ENCODE measurements at places on chromosomes 5 and 9.

DNA sequence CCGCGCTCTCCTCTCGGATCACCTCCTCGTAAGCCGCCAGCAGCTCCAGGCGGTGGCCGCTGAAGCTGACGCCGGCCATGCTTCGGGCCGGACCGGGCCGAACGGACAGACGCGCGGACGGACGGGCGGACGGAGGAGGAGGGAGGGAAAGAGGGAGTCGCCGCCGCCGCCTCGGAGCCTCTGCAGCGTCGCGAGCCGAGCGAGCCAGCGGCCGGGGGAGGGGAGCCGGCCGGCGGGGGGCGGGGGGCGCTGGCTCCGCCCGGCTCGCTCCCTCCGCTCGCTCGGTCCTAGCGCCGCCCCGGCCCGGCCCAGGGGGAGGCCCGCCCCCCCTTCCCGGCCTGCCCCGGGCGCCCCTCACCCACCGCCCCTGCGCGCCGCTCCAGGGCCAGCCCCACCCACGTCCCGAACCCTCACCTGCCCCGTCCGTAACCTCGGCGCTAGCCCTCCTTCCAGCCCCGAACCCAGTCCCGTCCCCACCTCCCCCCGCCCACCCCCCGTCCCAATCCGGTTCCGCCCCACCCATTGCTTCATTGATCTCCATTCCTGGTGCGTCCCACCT lies at the start of gene DBN1:
DBN1 (minus strand) TSS at position 192 of the 559 bp plus-strand sequence; CDS start at position 79, 113 bp downstream.
- DNase-seq: no peak

- DNase-seq: no peak
Observed at GRCh38 chr5:127959152-127959764, 124.3 kb upstream of the SLC12A2 start.

DNA sequence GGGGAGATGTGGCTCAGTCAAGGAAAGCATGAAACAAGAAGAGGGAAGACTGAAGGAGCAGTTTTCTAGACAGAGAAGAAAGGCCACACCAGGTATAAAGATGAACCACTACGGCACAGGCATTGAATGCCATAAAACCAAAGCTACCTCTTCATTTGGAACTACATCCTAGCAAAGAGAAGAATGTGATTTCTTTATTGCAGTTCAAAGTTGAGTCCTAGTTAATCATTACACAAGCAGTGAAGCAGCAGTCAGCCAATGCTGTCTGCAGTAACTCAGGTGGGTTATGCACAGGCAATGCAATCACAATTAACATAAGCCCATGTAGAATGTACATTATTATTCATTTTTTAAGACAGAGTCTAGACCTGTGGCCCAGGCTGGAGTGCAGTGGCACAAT lies 21.7 kb upstream of the PCAT7 start:
- no peak for DNase-seq

DNA sequence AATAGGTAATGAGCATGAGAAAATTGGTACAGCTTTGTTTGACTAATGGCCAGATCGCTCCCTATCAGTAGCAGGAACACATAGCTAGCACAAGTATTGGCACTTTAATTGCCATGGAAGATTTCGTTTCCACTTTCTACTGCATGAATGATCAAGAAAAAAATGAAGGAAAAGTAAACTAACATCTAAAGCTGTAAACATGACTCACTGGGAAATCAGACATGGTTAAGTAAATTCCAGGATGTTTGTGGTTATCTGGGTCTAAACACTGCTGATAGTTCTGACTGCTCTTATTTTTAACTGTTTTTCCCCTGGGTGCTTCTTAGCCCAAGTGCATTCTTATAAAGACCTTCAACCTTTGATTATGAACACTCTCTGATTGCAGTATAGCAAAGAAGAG lies 388.9 kb downstream of the NR2F1-AS1 start:
- DNase-seq: no peak

- DNase-seq: no peak
Observed at GRCh38 chr5:71684309-71684708, 34.8 kb upstream of the CARTPT start.

DNA sequence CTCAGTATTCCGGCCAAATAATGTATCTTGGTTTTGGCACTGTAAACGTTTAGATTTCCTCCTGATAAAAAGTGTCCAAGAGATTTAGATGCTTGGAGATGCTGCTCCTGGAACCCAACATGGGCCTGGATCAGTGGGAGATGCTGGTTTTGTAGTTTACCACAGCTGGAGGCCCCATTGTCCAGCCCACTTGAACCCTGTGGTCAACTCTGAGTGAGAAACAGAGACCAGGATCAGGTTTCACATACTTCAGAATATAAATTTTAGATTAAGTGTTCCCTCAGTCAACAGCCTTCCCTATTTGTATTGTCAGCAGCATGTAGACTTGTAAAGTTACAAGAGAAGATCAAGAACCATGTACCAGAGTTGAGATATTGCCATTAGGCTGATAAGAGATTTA lies 144.7 kb upstream of the C9orf72 start:
- no peak for DNase-seq

- DNase-seq: peak; percentile 91
Observed at GRCh38 chr5:178163772-178164735, 10.4 kb upstream of the NHP2 start.

DNA sequence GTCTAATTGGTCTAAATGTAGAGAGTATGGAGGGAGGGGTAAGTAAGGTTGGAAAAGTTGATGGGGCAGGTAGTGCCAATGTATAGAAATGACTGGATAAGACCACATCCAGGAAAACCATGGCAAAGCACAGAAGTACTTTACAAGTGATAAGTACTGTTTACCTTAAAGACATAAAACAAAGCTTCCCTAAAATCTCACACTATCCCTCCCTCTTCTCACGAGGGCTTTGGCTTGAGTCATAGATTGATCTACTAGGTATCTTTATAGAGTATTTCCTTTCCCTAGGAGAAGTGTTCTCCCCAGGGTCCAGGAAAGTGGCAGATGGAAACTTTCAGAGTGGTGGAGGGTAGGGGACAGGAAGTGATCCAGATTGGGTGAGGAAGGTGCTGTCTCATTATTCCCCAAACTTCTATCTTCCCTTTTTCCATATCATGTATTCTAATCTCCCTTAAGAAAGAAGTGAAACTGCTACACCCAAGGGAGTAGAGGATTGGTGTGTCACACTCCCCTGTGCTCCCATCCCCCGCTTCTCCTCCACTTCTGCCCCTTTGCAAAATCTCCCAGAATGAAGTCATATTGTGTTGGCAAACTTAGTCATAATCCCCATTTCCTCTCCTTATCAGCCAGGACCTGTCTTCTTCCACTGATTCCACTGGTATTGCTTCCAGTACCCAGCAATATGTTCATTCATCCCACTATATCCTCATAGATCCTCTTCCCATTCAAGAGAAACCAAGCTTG lies 14.6 kb downstream of the IL33 start:
- no peak for DNase-seq

DNA sequence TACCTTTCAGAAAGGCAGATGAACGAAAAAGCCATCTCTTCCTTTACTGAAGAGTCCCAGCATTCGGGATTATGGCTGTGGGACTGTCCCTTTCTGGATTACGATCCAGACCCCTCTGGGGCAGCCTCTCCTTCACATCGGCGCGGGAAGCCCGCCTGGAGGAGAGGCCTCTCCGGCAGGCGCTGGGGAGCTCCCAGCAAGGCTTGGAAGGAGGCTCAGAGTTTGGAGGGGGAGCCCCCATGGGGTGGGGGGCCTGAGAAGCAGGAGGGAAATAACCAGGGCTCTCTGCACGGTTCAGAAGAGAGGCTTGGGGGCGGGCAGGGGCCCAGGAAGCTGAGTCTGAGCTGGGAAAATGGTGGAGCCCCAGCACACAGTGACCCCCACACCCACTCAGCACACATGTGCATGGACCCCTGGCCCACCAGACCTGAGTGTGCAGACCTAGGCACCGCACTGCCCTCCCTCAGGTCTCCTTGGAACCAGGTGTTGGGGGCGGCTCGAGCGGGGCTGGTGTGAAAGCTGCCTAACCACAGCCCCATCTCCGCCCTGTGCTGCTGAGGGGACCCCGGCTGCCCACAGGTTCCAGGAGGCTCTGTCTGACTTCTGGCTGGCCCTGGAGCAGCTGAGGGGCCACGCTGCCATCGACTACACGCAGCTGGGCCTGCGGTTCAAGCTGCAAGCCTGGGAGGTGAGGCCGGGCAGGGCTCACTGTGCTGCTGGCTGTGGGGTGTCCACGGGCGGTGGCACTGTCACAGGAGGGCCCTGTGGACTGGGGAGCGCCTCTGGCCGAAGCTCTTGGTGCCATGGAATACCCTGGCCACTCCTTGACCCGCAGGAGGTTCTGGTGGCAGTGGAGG lies 4.5 kb downstream of the NOXA1 start:
- no peak for DNase-seq

- no peak for DNase-seq
Observed at GRCh38 chr5:74490814-74491213, 149.7 kb downstream of the ENC1 start.

GRCh38 chr5:52673495-52673894 lies 114.2 kb upstream of the ITGA1 start:
- DNase-seq: no peak

- DNase-seq: no peak
Observed at GRCh38 chr9:101791533-101791932, 53.1 kb upstream of the GRIN3A start.

- no peak for DNase-seq
Observed at GRCh38 chr9:134618163-134618832, 23.3 kb upstream of the COL5A1 start.

Measured in CD4-positive, alpha-beta T cell treated with Interleukin-1 beta for 1 hour (primary cell).